ENCODE measurements at places on chromosomes 2 and 18.
A peak's percentile ranks its signal among the peaks of the same experiment; 100 is the strongest.

DNA sequence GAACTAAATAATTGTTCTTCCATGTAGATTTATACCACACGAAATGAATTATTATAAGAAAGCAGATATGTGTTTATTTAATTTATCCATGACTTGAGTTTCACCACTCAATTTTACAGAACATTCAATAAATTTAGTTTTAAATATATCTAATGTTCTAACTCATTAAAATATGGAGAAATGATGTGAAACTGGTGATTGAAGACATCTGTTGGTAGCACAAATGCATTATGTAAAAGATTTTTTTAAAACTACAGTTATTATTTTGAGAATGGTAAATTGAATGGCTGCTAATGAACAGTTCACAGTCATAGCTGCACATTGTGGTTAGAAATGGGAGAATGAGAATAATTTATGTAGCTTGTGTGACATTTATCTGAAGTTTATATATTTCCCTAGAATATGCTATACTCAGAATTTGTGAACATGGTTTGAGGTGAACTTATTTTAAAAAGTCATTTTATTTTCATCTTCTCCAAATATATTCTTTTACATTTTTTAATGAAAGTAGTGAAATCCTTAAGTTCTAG is 203.5 kb downstream of the DPP4 start:
- DNase-seq: no peak

DNA sequence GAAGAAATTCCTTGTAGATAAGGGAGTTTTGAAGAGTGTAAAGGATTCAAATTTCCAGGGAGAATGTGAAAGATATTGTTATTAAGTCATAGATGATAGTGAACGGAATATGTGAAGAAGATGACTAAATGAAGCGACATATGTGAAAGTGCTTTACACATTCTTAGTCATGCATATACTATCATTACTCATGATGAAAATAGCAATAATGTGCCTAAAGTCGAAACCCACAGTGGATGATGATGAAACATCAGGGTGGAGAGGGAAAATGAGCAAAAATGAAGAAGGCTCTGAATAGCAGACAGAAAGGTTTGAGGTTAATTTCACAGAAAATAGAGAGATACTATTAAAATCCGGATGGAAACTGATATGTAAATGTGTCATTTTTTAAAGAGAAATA is 1237.1 kb downstream of the LRP1B start:
- no peak for DNase-seq

GRCh38 chr2:10407432-10407831 is 40.7 kb downstream of the ODC1 start:
- no peak for DNase-seq

- no peak for DNase-seq
These were observed 13.0 kb upstream of the ALLC start for GRCh38 chr2:3644891-3645605.

GRCh38 chr2:129908721-129909373 is 70.6 kb upstream of the RAB6C start:
- no peak for DNase-seq

- DNase-seq: no peak
These were observed 186.5 kb upstream of the COPS8 start for GRCh38 chr2:236899146-236899545.

GRCh38 chr2:1892529-1893250 is 148.4 kb upstream of the PXDN start:
- no peak for DNase-seq

DNA sequence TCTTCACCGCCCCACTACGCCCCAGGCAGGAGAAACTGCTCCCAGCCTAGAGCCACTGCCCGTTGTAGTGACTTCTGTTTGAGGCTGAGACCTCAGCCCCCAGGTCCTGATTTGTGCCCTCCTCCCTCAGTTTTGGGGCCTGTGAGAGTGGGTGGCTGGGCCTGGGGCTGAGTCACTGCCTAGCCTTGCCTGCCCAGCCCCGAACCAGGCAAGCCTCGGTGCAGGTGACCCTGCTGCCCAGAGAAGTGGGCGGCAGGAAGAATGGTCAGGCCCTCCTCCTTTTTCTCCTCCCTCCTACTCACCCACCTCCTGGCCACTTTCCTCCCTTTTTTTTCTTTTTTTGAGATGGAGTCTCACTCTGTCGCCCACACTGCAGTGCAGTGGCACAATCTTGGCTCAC is 66.6 kb downstream of the ZFP36L2 start:
- no peak for DNase-seq

DNA sequence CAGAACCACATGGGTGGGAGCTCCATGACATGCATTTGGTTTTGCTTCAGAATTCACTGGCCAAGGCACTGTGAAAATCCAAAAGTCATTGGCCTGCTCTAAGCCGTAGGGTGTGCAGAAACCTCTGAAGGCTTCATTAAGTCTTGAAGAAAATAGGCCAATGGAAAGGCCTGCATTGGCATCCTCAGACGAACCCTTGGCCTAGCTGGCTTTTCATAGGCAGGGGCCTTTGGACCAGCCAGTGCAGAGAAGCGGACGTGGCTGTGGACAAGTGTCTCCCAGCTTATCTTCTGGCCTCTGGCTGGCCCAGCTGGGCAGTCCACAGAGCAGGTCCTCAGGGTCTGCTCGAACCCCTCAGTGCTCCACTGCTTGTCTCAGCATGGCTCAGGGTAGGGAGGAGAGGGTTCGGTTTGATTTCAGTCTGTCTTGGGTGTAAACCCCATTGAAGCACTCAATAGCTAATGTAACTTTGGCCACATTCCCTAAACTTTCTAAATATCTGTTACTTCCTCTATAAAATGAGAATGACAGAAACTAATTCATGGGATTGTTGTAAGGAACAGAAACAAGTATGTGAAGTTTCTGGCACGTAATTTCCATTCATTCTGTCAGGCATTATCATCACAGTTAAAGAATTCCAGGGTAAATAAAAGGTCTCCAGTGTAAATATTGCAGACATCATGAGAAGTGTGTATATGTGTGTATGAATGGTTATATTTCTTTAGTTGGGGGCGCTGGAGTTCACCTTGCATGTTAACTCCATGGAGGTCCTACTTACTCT is 125.5 kb downstream of the TFCP2L1 start:
- DNase-seq: no peak

DNA sequence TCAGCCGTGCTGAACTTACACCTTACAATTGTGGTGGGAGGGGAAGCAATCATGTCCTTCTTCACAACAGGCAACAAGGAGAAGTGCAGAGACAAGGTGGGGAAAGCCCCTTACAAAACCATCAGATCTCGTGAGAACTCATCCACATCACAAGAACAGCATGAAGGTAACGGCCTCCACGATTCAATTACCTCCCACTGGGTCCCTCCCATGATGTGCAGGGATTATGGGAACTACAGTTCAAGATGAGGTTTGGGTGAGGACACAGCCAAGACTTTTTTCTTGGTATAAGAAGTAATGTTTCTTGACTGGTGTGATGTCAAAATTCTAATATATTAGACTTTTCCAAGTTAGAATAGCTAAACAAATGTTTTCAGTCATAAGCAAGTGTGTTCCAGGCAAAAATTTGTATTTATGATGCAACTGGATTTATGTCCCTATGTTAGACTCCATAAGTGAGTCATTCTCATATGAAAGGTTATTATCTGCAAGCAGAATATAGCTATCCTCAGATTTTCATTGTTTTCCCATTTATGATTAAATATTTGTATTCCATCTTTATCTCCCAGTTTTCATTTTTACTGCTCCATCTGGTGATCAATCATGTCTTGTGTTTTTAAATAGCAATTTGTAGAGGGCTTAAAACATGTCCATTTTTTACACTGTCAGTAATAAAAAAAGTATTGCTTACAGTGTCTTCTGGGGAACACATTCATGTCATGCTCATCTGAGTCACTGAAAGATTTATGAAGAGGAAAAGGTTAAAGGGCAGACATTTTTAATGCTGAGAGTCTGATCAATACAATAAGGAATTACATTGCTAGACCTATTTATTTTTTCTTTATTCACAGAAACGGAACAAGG is 995.2 kb upstream of the CDH2 start:
- no peak for DNase-seq

- peak; percentile 72 for DNase-seq
These were observed 49.2 kb downstream of the SIGLEC15 start for GRCh38 chr18:45874491-45875184.

- DNase-seq: no peak
These were observed 40.6 kb downstream of the TMEM87B start for GRCh38 chr2:112095681-112096080.

GRCh38 chr2:88735853-88736252 is 44.4 kb downstream of the RPIA start:
- no peak for DNase-seq

DNA sequence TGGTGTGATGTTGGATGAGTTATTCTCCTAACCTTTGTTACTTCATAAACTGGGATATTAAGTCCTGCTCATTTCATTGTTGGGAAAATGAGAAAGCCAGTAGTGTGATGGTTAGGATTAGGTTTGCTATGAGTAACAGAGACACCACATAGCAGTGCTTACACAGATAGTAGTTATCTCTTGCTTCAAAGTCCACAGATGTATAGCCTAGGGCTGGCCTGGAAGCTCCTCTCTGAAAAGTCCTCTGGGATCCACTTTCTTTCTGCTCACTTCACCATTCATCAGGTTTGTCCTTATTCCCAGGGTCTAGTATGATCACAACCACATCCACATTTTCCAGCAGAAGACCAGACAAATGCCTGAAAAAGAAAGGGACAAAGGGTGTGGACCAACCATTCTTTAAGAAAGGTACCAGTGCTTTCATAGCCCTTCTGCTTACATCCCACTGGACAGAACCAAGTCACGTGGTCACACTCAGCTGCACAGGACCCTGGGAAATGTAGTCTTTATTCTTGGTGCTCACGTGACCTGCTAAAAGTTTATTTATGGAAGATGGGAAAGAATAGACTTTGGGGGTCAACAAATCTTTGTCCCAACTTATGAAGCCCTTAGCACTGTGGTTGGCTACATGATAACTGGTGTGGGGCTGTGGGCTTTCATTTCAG is 108.9 kb downstream of the INSIG2 start:
- DNase-seq: no peak

GRCh38 chr2:36670881-36671595 is 25.5 kb upstream of the VIT start:
- DNase-seq: no peak

All from CD4-positive, alpha-beta T cell treated with Interleukin-2 at 100 ng/mL for 4 hours (primary cell).